Activated T-helper 2 cell treated with anti-CD3 and anti-CD28 coated beads, Interferon-gamma antibody, Interleukin-2, Interleukin-4, amounts not matched to agents 10 μg/mL and 5 μg/mL and 100 μg/mL, durations not matched to agents 14 hours and 24 hours and 36 hours (primary cell): ENCODE measurements at places on chromosomes 12 and 14.

- DNase-seq, result no peak
- peaks cover 3% of the 10 kb centered on the region for H3K36me3 ChIP-seq
- H3K4me3 ChIP-seq, result no peak overlapping the region
- peaks cover 22% of the 10 kb centered on the region for H3K4me1 ChIP-seq
- H3K27ac ChIP-seq, result no peak overlapping the region
- H3K27me3 ChIP-seq, result no peaks in the 10 kb centered on the region
These were observed 3.8 kb downstream of the BCDIN3D start for GRCh38 chr12:49838973-49839633.

GRCh38 chr12:121711361-121712189, 977 bp upstream of the TMEM120B start:
- peaks cover 1% of the 10 kb centered on the region for H3K27me3 ChIP-seq
- peak; percentile 28 for DNase-seq
- peaks cover 18% of the 10 kb centered on the region for H3K4me1 ChIP-seq
- H3K36me3 ChIP-seq, result no peaks in the 10 kb centered on the region

DNA sequence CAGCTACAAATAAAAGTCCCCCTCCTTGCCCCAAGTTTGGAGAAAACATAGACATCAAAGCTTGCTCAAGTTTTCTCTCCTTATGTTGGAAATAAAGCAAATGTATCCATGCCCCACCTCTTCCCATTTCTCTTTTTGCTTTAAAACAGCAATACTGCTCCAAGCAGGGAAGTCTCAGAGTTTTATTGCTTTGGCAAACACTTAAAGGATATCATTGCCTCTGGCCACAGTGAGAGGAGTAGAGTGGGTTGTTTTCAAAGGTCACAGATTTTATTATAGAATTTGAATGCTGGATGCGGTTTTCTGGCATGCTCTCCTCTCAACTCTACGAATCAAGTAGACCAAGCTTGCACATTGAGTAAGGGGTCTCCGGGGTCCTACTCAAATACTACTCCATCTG, 149.7 kb downstream of the TTC7B start:
- H3K27me3 ChIP-seq, result no peaks in the 10 kb centered on the region
- no peak overlapping the region for H3K4me3 ChIP-seq
- no peaks in the 10 kb centered on the region for H3K4me1 ChIP-seq

GRCh38 chr14:94132285-94132887, 3.0 kb upstream of the IFI27L2 start:
- no peaks in the 10 kb centered on the region for H3K36me3 ChIP-seq
- peak; percentile 50 for DNase-seq
- H3K4me3 ChIP-seq, result no peak overlapping the region
- H3K4me1 ChIP-seq, result peaks cover 22% of the 10 kb centered on the region
